ENCODE measurements at places on chromosomes 12 and 14. TPM values are rescaled to one million over a fixed set of nuclear protein-coding genes. Genes with fewer than 3 reads are reported as not detected.

Gene PAH
- 7.3 TPM for total RNA-seq

Gene PRH1
- 16.6 TPM for total RNA-seq

GRCh38 chr12:109915171-109916040 is 15.3 kb downstream of the TCHP start:
- H3K4me1 ChIP-seq: peaks cover 20% of the 10 kb centered on the region
- H3K36me3 ChIP-seq: peaks cover 24% of the 10 kb centered on the region
- no peak overlapping the region for H3K4me3 ChIP-seq
- H3K27ac ChIP-seq: peak overlapping the region; percentile 73

DNA sequence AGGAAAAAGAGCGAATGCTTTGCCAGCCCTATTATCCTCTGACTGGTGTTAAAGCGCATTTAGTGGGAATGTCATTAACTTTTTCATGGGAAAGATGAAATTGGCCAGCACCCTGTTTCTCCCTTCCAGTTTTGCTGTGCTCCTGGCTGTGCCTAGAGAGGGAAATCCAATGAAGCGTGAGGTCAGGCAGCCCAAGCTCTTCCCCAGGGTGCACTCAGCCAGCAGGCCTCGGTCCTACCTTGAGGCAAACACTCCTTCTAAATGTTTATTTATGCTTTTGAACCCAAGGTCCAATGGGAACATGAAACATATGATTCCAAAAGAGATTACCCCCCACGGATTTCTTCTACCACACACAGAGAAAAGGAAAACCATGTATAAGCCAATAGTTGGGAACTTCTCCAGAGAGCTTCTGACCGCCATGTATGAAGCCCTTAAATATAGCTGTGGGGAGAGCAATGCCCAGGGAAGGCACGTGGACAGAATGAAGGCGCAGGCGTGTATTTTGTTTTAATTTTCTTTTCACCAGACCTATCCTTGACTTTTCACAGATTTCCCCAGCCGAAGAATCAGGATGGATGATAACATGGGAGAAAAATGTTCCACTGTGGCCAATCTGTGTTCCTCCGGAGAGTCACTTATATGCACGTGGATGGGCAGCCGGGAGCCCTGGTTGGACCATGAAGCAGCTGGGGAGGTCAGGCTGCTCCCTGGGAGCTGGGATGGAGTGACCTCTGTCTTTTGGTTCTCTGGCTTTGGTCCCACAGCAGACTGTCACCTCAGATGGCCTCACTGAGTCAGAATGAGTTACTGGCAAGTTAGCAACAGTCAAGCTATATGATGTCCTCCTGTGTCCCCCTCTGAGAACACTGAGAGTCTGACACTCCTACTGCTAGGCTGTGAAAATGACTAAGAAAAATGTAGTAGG is 37.3 kb downstream of the GPR135 start:
- no peaks in the 10 kb centered on the region for H3K36me3 ChIP-seq
- peak; percentile 42 for DNase-seq
- H3K4me3 ChIP-seq: no peak overlapping the region
- H3K27me3 ChIP-seq: no peaks in the 10 kb centered on the region
- H3K4me1 ChIP-seq: no peaks in the 10 kb centered on the region

- DNase-seq: no peak
- no peak overlapping the region for H3K4me3 ChIP-seq
- H3K36me3 ChIP-seq: no peaks in the 10 kb centered on the region
- H3K27ac ChIP-seq: peak overlapping the region; percentile 34
- H3K4me1 ChIP-seq: no peaks in the 10 kb centered on the region
Measured at GRCh38 chr12:91871751-91872150, 273.9 kb downstream of the BTG1 start.

Measured in body of pancreas (tissue), 4 donors.